ENCODE measurements at places on chromosomes 7 and 10.

- no peak for DNase-seq
Measured at GRCh38 chr7:129385598-129385997, 48.6 kb upstream of the STRIP2 start.

- no peak for DNase-seq
Measured at GRCh38 chr7:45203459-45203858, 45.9 kb downstream of the RAMP3 start.

- no peak for DNase-seq
Measured at GRCh38 chr10:35043796-35044344, 46.3 kb downstream of the CUL2 start.

DNA sequence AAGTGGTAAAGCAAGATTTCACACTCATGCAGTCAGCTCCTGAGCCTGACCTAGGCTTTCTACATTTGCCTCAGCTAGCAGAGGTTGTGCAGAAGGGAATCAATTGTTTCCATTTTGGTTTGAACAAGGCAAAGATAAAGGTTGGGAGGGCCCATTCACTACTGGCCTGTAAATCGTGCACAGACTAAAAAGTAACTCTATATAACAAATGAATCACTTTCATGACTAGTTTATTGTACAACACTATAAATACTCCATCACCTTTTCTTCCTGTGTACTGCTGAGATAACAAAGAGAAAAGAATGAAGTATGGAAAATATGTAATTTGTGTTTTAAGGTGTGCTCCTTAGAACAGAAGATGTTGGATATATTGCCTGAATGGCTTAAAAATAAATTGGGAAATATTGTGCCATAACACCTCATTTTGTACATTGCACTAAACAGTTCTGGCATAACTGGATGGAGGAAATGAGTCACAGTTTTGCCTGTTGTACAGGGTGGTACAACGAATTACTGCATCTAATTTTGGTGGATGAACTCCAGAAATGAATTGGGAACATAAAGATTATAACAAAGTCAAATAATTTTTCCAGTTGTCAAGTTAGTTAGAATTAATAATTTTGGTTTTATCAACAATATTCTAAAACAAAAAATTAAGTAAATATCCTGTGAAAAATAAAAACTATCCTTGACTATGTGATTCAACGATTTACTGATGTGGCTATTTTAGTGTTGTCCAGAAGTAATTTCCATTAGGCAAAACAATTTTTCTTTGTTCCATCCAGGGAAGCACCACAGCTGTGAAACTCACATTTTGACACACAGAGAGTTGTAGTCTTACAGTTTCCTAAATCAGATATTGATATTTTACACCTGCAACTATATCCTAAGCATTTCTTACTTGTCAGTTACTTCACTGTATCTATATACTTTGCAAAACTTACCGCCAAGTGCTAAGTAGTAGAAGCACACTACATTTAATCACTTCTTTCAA lies 18.0 kb downstream of the SEMA3C start:
- DNase-seq, result no peak

- no peak for DNase-seq
Measured at GRCh38 chr10:52757773-52758172, 14.8 kb downstream of the MBL2 start.

- no peak for DNase-seq
Measured at GRCh38 chr7:74236284-74236683, 17.9 kb downstream of the RFC2 start.

DNA sequence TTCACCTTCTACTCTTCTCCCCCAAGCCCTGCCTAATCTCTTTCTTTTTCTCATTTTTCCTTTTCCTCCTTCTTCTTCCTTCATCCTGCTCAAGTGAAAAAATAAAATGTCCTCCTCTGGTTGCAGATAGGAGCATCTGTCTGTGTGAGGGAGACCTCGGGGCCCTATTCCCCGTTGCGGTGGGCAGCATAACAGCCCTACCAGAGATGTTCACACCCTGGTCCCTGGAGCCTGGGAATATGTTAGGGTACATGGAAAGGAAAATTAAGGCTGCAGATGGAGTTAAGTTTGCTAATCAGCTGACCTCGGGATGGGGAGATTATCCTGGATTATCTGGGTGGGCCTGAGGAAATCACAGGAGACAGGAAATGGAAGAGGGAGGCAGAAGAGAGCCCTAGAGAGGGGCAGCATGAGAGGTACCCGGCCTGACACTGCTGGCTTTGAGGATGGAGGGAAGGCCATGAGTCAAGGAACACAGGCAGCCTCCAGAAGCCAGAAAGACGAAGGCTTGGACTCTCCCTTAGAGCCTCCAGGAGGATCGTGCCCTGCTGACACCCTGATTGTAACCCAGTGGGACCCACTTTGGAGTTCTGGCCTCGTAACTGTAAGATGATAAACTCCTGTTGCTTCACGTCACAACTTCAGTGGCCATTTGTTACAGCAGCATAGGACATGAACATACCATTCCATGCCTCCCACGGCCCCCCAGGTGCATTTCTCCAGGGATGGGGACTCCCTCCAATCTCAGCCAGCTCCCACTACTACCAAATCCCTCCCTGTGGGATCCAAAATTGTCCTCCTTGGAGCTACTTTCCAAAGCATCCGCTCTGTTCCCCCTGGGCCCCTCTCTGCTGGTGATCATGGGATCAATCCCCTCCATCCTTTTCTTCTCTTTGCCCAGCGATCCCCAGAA lies 39.0 kb upstream of the ZMIZ1 start:
- no peak for DNase-seq

DNA sequence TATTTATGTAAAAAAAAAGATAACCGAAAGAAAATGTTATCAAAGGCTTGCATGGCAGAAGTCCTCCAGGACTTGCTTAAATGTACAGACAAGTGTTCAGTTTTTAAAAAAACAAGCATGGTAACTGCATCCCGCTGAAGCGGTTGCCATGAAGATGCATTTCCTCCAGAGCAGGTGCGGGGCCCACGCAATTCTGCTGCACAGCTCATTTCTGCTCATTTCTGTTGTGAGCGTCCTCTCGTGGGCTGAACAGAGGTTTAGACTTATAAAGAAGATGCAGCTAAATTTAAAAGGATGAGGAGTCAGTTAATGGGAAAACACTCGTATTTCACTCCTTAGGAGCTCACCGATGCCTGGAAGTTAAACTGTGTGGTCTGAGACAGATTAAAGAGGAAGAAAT lies 247.6 kb downstream of the DNAJB6 start:
- DNase-seq, result no peak

- DNase-seq, result no peak
Measured at GRCh38 chr10:77357185-77357584, 280.4 kb downstream of the KCNMA1 start.

DNA sequence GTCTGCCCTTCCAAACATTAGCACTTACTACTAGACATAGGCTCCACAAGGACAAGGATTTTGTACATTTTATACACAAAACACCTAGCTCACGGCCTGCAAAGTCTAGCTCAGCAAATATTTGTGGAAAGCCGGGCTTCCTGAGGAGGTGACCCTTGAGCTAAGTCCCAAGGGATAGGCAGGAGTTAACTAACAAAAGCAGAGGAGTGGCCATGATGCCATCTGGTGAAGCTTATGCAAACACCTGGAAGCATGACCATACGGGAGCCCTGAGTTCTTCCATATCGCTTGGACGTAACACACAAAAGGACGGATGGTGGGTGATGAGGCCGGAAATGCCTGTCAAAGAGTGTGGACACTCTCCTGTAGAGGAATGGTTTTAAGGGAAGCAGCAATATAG lies 25.9 kb upstream of the YAE1 start:
- DNase-seq, result no peak

DNA sequence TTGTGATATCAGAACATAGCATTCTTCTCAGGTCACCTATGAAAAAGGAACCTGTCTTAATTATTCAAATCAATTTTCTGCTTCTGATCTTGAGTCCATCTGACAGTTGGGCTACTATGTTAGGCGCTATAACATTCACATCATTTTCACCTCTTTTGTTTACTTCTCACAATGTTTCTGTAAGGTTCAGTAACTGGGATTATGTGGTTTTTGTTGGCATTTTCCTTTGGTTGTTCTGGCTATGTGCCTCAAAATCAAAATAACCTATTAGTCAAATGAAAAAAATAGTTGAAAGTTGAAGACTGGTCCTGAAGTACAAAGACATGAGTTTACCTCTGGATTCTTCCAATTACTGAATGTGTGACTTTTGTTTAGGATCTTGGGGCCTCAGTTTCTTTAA lies 221.3 kb upstream of the SMIM30 start:
- no peak for DNase-seq

DNA sequence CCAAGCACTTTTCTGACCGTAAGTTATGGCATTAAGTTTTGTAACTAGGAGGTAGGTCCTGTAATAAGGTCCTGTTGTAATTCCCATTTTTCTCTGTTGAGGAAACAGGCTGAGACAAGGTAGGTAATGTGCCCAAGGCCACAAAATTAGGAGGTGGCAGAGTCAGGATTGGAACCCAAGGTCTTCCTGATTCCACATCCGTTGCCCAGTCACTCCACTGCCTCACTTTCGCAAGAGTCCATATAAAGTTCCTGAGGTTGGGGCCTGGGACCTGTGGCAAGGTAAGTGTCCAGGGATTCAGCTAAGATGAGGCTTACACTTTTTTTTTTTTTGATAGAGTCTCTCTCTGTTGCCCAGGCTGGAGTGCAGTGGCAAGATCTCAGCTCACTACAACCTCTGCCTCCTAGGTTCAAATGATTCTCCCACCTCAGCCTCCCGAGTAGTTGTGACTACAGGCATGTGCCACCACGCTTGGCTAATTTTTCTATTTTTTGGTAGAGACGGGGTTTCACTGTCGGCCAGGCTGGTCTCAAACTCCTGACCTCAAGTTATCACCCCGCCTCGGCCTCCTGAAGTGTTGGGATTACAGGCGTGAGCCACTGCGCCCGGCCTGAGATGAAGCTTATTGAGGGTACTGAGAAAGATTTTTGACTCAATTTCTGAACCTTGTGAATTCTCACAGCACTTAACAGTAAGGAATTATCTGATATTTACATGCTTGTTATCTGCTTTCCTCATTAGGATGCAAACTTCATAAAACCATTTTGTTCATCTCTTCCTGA lies 20.3 kb upstream of the GNA12 start:
- no peak for DNase-seq

DNA sequence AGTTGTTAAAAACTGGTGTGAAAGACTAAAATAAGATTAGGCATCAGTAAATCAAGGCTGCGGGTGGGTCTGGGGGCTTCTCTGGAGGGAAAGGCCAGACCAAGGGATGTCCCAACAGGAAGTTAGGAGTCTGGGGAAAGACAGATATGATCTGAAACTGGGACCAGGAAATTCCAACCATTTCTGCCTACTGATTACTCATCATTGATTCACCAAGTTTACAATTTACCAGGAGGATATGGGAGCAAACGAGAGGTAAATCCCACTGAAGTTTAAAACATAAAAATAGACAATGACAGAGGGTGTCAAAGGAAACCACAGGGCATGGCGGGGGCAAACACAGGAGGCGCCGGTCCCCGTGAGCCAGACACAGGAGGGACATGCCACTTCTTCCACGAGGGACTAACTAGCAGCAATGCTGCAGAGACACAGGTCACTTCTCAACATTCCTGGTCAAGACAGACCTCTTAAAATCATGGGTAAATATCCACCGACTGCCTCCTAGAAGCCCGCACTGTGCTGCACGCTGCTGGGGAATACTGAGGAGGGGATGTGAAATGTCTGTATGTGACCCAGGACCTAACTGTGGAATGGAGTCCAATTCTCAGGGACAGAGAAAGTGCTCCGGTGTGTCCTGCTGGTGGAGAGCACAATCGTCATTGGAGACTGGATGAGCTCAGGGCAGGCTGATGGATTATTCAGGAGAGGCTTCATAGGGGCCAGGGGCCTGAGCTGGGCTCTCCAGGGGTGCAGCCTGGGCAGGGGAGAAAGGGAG lies 153.4 kb upstream of the KLF14 start:
- no peak for DNase-seq

DNA sequence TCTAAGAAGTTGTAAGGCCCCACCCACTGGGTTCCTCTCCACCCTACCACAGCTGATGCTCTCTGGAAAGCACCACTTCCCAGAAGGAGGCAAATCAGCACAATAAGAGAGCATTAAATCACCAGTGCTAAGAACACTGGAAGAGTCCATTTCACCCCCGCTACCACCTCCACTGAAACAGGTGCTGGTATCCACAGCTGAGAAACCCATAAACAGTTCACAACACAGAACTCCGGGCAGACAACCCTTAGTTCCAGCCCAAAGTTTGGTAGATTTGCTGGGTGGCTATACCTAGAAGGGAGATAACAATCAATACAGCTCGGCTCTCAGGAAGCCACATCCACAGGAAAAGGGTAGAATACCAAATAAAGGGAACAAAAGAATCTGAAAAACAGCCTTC lies 34.1 kb downstream of the ZNF680 start:
- DNase-seq, result no peak

DNA sequence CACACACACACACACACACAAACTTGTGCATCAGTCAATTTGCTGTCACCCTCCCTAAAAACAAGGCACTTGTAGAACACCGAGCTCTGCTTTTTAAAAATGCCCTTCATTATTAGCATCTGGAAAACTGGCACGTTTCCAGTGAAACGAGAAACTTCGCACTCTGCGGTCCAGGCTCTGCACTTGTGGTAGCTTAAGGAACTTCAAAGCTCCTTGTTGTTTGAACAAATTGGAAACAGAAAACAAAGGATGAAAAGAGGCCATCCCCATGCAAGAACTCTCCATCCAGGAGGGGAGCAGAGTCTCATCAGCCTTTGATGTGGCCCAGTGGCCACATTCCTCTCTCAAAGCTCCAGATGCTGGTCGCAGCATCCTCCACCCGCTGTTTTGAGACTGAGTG lies 105.1 kb downstream of the C10orf90 start:
- no peak for DNase-seq

- no peak for DNase-seq
Measured at GRCh38 chr10:102712089-102712488, 2.1 kb downstream of the ARL3 start.

DNA sequence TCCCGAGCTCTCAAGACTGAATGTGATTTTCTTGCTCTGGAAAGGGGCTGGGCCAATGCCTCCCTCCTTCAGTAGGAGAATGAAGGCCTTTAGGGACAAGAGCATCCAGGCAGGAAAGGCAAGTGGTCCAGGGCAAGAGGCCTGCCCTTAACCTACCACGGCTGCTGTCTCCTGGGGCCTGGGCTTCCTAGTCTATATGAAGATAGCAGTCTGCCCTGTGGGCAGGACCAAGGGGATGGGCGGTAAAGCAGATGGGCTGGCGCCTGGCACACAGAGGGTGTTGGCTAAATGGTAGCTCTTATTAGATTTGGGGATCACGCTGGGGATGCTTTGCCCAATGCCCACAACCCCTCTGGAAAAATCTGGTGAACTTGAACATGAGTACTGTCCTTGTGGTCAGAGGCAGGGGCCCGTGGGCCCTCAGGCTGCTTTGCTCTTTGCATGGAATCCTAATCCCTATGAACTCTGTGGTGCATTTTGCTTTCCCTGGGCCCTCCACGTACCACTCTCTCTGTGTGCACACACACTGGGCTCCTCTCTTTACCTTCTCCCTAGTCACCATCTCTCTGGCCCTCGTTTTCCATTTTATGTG lies 20.3 kb downstream of the CHAT start:
- no peak for DNase-seq

Data from GM18507 (cell line).